ENCODE measurements at places on chromosomes 3 and 15.
A peak's percentile ranks its signal among the peaks of the same experiment; 100 is the strongest.

DNA sequence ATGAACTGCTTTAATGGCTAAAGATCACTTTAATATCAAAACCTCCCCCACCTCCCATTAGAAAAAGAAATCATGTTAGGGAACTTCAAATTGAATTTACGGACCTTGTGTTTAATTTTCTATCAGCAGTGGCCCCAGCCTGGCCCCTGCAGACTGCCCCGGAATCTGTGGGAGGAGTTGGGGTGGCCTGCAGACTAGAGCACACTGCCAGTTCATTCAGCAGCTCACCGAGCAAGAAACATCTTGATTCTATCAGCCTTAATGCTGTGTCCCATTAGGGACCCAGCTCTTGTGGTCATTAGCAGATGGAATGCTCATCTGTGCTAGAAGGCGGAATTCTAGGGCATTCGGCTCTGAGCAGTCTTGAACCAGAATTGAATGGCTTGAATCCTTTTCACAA, 54.2 kb downstream of the FLNB start:
- no peak for DNase-seq

- DNase-seq = no peak
Measured at GRCh38 chr3:111227216-111227615, 155.6 kb downstream of the NECTIN3 start.

GRCh38 chr3:55090746-55091145, 162.9 kb upstream of the LRTM1 start:
- DNase-seq = no peak

- DNase-seq = no peak
Measured at GRCh38 chr15:83626171-83626802, 27.6 kb upstream of the ADAMTSL3 start.

- no peak for DNase-seq
Measured at GRCh38 chr3:63862804-63863149, 828 bp downstream of the THOC7 start.

DNA sequence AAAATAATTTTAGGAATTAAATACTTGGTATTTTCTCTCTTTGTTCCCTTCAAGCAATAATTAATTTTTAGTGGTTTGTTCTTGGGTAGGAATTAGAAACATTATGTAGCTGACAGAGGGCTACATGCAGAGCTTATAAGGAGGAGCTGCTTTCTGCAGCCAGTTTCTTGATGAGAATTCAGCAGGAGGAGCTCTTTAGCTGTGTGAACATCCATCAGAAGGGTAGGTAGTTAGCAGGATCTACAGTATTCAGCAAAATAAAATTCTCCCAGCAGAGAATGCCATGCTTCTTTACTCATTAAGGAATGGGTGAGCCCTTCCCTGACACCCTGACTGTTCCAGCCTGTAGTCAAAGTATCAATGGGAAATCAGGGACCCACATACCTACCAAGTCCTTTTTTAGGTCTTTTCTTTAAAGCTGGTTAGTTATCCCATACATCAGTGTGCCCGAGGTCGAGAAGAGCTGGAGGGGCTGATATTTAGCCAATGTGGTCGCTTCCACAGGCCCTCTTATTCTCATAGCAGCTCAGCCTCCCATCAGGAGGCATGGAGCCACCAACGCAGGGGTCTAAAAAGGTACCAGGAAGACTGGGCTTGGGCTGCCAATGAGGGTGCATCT, 54.0 kb downstream of the KCNAB1 start:
- no peak for DNase-seq

DNA sequence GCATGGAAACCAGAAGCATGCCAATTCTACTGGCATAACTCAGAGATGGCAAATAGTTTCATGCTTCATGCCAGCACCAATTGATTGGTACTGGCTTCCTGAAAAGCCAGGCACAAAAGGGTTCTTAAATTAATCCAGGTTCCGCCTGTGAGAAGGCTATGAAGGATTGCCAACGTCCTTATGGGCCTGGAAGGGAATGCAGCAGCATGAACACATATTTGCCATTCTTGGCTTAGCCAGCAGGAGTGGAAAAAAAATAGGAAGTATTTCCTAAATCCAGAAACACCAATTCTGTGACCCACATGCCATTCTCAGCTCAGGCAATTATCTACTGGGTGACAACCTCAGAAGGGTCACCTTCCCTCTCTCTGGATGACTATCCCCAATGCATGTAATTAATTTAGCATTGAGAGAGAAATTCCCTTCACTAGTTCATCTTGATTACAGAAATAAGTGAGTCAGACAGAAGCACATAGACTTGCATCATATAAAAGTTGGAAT, 36.0 kb downstream of the ADAMTS9 start:
- DNase-seq = no peak

DNA sequence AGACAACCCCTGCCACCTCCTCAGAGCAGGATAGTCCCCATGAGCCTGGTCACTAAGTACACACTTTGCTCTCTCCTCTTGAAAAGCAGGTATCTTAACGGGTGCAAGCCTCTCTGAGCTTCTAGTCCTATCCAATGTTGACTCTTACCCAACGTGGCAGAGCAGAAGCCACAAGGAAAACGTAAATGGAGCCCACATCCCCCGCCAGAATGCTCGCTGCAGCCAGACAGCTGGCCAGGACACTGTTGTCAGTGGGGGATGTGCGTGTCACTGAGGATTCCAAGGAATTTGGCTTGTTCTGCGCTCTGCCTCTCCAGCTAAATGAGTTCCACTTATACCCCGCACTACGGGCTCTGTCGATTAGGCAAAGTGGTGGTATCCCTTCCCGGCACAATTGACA, 67.8 kb upstream of the IGF1R start:
- DNase-seq = no peak

- DNase-seq = no peak
Measured at GRCh38 chr15:97976766-97977503, 16.4 kb downstream of the ARRDC4 start.

- DNase-seq = no peak
Measured at GRCh38 chr15:98405013-98405412, 243.3 kb upstream of the IGF1R start.

DNA sequence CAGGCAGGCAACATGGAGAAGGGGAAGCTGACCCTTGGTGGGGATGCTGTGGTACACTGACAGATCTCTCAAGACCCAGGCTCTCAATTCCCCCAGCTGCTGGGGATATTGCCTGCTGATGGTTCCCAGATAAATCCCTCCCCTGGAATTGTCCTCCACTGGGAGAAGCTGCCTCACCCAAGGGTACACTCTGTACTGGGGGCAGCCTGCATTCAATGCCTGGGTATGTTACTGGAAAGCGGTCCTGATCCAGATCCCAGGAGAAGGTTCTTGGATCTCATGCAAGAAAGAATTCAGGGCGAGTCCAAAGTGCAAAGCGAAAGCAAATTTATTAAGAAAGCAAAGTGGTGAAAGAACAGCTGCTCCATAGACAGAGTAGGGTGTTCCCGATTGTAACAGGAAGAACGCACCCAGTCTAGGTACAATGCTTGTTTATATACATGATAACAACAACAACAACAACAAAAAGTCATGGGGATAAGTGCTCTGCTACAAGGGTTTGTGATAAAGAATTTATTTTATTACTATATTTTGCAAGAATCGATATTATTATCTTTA, 591.5 kb upstream of the ADAMTS9 start:
- DNase-seq = no peak

GRCh38 chr3:111545349-111545748, 3.4 kb downstream of the CD96 start:
- DNase-seq = no peak

DNA sequence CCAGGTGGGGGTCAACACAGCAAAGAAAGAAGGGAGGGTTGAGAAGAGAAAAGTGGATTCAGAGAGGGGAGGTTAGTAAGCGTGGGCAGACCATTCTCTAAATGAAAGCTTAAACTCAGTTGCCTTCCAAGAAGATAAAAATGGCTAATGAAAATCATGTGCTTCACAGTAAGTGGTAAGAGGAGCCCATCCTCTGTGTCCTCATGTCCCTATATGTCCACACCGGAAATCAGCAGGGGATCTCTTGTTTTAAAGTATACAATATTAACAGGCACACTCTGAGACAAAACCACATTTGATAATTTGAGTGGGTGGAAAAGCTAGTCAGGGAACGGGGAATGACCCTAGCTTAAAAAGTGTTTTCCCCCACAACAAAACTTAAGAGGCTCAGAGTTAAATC, 4.4 kb upstream of the FOXP1 start:
- DNase-seq = no peak

- no peak for DNase-seq
Measured at GRCh38 chr15:91075739-91076138, 24.3 kb upstream of the SV2B start.

DNA sequence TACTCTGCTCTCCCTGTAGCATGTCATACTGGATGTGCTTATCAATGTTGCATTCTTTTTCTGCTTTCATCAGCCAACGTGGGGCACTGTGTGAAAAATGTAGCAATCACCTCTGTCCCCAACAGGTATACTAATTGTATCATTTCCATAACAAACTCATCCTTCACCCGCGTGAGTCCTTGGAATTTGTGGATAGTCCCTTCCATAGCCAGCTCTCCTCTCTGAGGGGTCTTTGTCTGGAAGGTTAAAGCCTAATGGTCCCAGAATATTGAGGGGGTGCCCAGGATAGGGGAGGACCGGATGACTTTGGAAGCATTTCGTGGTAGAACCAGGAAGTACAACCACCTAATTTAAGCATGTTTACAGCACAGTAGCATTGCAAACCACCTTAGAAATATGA, 124.6 kb downstream of the FOXB1 start:
- DNase-seq = peak; percentile 24

DNA sequence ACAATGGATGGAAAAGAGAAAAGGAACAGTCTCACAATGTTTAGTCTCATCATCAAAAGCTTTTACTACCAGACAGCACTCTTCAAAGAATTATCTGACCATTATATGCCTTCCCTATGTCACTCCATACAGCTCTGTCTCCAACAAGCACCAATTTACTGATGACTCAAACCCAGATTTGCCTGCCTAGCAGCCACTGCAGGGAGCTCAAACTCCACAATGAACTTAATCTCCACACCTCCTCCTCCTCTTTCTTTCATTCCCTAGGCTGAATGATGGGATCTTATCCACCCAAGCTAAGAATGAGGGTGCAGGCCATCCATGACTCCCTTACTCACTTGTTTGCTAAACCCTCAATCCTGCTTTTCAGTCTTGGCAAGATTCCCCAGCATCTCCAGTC, 45.5 kb downstream of the NBEAL2 start:
- DNase-seq = no peak

DNA sequence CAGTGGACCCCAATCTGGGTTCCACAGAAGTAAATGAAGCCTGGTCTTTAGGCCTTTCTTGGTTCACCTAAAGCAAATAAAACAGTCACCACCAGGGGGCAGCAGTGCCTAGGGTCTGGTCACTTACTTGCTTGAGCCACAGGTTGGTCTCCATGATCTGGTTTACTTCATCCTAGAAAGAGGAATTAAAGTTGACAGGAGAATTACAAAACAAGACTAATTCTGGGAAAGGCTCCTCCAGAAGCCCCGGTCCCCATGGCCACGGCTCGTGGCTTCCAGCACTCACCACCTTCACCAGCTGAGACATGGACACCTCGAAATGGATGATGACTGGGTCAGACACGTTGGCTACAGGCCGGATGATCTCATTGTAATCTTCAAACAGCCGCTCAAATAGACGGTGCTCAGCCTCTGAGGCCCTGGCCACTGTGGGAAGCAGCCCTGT, 2.3 kb downstream of the CHRNA3 start:
- DNase-seq = peak; percentile 76

DNA sequence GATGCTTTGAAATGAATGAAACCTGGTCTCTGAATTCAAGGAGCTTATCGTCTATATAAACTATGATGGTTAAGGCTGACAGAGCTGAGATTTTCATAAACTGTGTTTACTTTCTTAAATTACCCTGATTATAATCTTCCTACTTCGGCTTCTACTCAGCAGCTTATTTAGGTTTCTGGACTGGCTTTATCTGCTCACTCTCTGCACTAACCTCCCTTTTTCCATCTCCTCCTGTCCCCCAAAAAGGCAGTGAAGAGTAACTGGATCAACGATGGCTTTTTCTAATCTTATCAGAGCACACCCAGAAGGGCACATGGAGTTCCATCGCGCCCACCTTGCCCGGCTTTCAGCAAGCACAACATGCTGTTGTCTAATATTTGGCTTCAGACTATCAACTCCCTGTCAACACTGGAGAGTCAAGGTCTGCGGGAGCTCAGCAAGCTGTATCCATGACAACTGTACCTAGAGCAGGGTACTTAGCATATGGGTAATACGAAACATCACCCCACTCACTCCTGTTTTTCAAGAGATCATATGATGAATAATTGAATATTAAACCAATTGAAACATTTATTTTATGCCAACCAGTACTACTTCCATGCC, 417.3 kb downstream of the GABRB3 start:
- DNase-seq = no peak

- DNase-seq = no peak
Measured at GRCh38 chr3:126433496-126434263, 39.0 kb downstream of the CFAP100 start.

- DNase-seq = peak; percentile 70
Measured at GRCh38 chr3:187066228-187066995, 72.9 kb downstream of the RPL39L start.

- no peak for DNase-seq
Measured at GRCh38 chr15:68797191-68797590, 23.5 kb downstream of the ANP32A start.

DNA sequence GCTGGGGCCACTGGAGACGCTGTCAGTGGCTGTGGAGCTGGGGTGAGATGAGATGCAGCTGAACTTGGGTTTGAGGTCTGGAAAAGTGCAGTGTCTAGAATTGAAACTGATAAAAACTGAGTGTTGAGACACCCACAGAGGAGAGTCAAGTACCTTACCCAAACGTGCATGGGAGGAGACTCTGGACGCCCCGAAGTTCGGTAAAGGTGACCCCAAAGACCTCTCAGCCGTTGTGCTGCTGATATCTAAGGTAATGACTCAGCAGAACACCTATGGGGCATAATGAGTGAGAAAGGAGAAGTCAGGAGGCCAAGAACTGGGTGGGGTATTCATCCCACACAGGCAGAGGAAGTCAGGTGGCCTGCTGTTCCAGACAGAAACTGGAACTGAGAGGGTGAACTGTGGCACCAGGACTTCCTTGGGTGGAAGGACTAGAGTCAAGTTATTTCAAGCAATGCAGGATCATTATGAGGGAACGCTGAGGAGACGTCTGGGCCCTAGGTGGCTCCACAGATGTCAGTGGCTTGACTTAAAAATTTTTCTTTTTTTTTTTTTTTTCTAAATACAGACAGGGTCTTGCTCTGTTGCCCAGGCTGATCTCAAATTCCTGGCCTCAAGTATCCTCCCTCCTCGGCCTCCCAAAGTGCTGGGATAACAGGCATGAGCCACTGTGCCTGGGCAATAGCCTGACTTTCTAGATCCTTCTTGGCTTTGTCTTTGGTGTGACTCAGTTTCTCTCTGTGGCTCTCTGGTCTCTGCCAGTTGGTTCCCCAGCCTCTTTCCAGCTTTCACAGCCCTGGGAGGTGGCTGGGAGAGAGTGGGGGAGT, 67.6 kb upstream of the GCNT3 start:
- DNase-seq = peak; percentile 8

GRCh38 chr3:48716508-48716981, 476 bp downstream of the IP6K2 start:
- peak; percentile 48 for DNase-seq

DNA sequence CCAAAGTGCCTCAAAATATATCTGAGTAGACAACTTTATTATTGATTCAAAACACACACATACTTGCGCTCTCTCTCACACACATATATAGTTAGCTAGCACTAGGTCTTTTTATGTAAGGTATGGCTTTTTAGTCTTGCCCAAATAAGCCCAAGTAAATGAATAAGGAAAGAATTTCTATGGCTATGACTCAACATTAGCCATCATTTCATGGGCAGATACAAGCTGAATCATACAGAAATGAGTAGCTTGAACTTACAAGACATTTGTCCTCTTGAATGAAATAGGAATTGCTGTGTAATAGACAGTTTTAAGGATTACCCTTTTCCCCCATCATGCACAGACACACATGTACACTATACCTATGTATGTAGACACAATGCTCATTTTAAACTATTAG, 4.9 kb downstream of the CADPS start:
- no peak for DNase-seq
